Substantia nigra (tissue), 51 donors: ENCODE measurements at places on chromosomes 16 and 17.

DNA sequence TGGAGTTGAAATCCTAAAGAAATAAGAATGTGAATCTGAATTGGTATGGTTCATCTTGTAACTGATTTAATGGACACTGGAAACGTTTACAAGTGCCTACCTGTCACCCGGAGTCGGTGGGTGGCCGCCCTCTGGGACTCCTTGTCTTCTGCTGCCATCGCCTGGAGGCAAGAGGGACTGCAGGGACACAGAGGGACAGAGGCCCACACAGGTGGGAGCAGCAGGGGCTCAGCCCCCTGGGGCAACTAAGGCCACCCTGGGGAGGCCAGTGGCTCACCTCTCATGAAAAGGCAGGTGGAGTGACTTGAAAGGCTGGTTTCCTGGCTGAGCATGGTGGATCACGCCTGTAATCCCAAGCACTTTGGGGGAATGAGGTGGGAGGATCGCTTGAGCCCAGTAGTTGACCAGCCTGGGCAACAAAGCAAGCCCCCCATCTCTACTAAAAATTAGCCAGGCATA is 23.2 kb downstream of the TMEM92 start:
- peak; percentile 71 for DNase-seq

- no peak for DNase-seq
Observed at GRCh38 chr16:83247767-83248372, 559.9 kb upstream of the HSBP1 start.

- DNase-seq = no peak
Observed at GRCh38 chr17:45584092-45585036, 93.8 kb upstream of the PLEKHM1 start.

- DNase-seq = no peak
Observed at GRCh38 chr17:49659661-49660382, 18.1 kb downstream of the SPOP start.

DNA sequence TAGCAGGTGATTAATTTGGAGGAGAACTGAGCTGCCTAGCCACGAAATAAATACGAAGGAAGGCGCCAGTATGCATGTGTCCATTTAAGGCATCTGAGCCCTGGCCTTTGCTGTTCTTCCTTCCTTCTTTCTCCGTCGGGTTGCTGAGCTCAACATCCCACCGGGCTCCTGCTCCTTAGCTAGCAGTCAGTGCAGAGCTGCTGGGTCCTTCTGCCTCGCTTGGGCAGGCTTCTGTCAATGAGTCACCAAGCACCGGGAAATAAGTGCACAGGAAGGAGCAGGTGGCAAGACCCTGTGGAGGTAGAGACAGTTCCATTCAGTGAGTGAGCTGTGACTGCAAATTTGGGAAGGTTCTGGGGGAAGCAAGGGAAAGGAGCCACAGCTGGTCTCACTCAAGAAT is 120.7 kb downstream of the CCDC182 start:
- DNase-seq = no peak

GRCh38 chr16:67339453-67339852 is 12.8 kb downstream of the LRRC36 start:
- DNase-seq = no peak

DNA sequence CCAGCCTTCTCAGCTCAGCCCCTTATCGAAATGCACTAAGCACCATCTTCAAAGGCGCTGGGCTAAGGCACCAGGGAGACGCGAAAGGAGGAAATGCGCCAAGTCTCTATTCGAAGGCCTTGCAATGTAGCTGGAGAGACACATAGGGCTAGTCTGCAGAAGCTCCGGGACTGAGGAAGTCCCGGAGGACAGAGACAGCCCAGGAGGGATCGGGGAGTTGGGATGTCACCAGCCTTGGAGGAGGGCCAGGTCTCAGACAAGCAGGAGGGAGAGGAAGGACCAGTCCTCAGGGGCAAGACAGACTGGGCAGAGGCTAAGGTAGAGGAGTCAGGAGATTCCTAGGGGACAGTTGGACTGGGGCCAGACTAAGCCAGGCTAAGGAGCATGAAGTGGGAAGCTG is 8.5 kb downstream of the C17orf100 start:
- DNase-seq = no peak

DNA sequence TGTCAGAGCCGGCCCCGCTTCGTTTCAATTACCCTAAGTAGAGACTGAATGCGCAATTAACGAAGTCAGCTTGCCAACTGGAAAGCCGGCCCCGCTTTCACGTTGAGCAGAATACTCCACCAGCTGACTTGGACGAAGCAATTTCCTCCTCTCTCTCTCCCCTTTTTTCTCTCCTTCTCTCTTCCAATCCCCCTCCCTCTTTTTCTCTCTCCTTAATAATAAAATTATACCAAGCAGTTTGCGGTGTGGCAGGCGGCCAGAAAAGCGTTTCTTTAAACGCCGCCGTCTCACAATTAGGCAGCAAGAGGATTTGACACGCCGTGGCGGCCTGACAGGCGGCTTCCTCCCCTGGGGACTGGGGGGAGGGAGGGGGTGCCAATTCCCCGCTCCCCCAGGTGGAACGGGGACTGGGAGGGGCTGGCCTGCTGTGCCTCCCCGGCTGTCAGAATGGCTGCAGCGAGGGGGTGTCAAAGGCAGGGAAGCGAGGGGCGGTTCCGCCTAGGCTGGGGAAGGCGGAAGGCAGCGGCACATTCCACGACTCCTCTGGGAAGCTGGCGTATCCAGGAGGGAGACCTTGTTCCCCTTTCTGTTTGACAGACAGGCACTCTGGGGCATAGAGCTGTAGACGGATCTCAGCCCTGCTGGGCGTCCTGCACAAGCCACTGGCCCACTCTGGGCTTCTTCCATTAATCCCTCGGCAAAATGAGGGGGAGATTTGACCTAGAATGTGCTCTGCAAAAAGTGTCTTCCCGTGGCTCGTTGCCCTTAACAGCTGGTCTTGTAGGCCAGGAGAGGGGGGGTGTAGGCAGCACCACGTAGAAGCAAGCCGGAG is 52.7 kb downstream of the SREBF1 start:
- DNase-seq = no peak

GRCh38 chr17:42659079-42659931 is at the start of gene TUBG2:
Gene TUBG2, plus strand, starts transcription at chr17:42659284. Its CDS starts 220 bp downstream, at chr17:42659504.
- peak; percentile 55 for DNase-seq

DNA sequence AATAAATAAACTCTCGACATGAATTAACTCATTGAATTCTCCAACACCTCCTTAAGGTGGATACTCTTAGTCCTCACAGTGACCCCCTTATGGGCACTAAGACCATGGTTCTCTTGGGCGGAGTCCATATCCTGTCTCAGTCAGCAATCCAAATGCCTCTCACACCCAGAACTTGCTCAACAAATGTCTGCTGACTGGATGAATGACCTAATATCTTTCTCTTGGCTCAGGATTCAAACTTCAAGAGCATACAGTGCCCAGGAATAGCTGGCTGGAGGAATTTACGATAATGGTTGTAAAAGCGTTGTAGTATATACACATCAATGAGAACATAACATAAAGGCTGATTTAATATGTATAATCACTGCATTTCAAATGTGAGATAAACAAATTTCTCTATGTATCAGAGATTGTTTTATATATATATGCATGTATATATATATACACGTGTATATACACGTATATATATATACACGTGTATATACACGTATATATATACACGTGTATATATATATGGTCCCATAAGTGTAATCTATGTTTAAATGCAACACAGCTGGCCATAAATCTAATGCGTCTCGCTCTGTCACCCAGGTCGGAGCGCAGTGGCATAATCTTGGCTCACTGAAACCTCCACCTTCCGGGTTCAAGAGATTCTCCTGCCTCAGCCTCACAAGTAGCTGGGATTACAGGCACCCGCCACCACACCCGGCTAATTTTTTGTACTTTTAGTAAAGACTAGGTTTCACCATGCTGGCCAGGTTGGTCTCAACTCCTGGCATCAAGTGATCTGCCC is 6.5 kb upstream of the UBB start:
- no peak for DNase-seq

DNA sequence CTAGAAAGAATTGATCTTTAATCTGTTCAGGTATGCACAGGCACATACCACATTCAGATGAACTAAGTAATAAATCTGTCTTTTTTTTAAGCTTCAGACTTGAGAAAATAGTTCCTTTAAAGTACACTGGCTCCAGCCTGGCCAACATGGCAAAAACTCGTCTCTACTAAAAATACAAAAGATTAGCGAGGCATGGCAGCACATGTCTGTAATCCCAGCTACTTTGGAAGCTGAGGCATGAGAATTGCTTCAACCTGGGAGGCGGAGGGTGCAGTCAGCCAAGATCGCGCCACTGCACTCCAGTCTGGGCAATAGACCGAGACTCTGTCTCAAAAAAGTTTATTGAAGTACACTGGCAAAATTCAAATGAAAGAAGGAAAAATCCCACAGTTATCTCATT is 111.0 kb upstream of the NETO2 start:
- DNase-seq = no peak

- DNase-seq = no peak
Observed at GRCh38 chr16:66256919-66257318, 109.6 kb upstream of the CDH5 start.

GRCh38 chr16:72125635-72126428 is 32.2 kb downstream of the DHX38 start:
- no peak for DNase-seq

- no peak for DNase-seq
Observed at GRCh38 chr16:66549284-66550131, at the start of gene TK2. Gene TK2, minus strand, starts transcription at chr16:66550122. Its CDS starts 61 bp downstream, at chr16:66550061.

GRCh38 chr17:68305142-68305541 is 13.8 kb downstream of the ARSG start:
- no peak for DNase-seq

DNA sequence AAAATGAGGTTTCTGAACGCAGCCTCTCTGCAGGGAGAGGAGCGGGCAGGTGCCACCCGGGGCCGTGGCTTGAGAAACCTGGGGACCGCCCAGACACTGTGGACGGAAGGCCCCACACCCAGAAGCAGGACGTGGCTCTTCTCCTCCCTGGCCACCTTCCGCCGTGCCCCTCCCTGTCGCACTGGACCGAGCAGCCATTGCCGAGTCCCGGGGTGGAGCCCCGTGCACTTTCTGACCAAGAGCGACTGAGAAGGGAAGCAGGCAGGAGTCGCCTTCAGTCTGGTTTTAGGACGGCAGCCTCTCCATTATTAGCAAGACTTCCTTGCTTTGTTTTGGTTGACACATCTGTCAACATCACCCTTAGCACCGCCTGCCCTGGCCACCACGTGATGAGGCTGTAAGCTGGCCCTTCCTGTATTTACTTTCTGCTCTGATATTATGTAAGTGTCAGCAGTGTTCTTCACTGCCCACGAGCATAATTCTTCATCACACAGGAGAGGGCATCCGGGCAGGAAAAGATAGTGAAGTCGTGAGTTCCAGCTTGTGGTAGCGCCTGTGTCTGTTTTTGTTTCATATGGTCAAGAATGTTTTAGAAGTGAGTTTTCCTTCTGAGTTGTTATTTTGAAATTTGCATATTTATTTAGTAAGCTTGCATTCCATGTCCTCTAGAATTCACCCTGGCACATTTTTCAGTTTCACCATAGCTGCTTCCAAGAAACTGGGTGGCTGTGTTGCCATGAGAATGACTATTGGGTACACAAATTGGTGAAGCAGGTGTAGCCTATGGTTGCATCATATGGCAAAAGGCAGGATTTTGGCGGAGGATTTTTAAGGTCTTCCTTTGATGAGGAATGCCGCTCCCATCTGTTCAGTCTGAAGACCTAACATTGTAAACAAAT is 1.0 kb downstream of the HERPUD1 start:
- peak; percentile 21 for DNase-seq

DNA sequence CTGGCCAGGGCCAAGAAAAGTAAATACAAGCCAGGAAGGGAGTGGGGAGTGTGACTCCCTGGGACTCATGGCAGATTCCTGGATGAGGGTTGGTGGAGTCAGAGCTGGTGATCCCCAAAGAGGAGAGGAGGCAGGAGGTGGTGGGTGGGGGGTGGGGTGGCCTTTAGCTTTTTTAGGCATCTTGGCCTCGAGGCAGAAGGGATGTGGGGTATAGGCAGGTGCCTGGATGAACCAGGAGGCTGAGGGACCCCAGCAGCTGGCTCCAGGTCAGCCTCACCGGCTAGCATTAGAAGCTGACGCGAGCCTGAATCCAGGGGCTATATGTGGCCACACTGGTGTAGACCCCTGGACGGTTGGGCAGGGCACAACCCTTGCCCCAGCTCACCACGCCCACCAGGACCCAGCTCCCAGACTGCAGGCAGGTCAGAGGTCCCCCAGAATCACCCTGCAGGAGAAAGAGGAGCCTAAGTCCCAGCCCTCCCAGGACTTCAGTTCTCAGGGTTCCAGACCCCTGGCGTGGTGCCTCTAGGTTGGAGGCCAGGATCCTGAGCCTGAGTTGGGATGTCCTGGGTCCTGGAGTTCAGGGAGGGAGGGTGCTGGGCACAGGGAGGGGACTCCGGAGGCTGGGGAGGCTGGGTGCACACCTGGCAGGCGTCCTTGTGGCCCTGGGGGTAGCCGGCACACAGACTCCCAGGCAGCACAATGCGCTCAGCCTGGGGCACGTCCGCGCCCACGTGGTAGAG is 2.8 kb downstream of the PRSS33 start:
- no peak for DNase-seq

DNA sequence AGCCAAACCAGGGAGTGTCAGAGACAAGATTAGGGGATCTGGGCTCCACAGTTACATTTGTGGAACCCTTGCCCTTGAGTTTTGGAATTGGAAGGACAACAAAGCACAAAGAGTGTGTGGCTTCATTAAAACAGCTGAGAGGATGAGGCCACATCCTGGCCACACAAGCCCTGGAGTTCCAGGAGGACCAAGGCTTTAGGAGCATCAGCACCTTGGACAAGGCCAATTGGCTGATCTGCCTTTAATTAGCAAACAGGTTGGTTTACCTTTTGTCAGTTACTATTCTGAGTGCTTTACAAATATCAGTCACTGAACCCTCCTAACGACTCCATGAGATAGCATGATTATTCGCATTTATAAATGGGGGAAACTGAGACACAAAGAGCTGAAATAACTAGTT is 54.7 kb downstream of the SLC6A2 start:
- no peak for DNase-seq

DNA sequence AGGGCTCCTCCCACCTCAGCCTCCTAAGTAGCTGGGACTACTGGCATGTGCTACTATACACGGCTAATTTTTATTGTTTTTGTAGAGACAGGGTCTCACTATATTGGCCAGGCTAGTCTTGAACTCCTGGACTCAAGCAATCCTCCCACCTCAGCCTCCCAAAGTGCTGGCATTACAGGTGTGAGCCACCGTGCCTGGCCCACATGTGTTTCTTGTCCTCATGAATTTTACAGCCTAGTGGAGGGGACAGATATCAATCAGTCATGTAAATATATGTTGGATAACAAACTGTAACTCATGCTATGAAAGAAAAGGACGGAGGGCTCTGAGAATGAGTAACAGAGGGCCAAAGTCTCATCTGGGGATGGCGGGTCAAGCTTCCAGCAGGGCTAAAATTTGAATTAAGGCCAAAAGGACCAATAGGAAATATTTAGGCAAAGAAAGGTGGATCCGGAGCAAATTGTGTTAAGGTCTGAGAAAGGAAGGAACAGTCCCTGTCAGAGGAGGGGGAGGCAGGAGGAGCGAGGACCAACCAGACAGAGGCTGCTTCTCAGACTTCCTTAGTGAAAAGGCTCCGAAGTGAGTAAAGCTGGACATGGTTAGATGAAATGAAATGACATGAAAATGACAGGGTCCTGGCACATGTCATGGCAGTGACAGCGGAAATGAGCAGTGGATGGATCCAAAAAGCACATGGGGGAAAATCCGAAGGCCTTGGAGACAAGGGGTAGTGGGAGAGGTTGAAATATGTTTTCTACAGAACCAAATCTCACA is 3.8 kb downstream of the PDZD9 start:
- DNase-seq = no peak
